IMR-90 (cell line): ENCODE measurements at places on chromosomes 5 and 9. TPM values are rescaled to one million over a fixed set of nuclear protein-coding genes. Genes with fewer than 3 reads are reported as not detected.
A peak's percentile ranks its signal among the peaks of the same experiment; 100 is the strongest.

DNA sequence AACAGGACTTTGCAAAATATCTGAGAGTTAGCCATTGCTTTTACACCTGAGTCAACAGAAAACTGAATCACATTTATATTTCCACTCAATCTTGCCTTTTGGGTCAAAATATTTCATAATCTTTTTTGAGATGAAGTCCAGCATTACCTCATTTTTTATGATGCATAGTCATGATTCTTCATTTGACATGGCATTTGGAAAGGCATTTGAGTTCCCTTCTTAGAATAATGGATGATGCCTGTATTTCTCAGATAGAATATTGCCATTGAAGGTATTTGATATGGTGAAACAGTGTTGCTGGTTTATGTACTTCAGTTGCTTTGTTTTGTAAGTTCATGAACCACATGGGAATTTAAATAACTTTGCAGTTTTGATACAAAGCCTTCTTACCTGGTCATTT lies 180.4 kb downstream of the PRR16 start:
- DNase-seq = no peak

- no peak for DNase-seq
Observed at GRCh38 chr5:2193542-2194235, 311.0 kb upstream of the IRX4 start.

GRCh38 chr5:53343187-53343586 lies 137.2 kb upstream of the FST start:
- peak; percentile 99 for DNase-seq

GRCh38 chr9:137205126-137206069 lies at the start of the genes NDOR1 and TMEM203:
TSS of gene NDOR1 (plus strand) at chr9:137205700. CDS start at chr9:137205778, 78 bp downstream.
TSS of gene TMEM203 (minus strand) at chr9:137205648. CDS start at chr9:137205414, 234 bp downstream.
- peak; percentile 77 for DNase-seq

DNA sequence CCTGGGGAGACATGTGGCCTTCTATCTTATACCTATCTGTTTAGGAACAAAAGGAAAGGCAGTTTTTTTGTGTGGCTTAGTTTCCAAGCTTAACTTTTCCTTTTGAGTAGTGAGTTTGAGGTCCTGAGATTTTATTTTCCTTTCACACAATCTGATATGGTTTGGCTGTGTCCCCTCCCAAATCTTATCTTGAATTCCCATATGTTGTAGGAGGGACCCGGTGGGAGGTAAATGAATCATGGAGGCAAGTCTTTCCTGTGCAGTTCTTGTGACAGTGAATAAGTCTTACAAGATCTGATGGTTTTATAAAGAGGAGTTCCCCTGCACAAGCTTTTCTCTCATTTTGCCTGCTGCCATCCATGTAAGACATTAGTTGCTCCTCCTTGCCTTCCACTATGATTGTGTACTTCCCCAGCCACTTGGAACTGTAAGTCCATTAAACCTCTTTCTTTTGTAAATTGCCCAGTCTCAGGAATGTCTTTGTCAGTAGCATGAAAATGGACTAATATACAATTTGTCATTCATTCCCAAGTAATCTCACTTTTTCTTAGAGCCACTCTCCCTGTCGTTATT lies 4.7 kb upstream of the CLTB start:
- DNase-seq = no peak

DNA sequence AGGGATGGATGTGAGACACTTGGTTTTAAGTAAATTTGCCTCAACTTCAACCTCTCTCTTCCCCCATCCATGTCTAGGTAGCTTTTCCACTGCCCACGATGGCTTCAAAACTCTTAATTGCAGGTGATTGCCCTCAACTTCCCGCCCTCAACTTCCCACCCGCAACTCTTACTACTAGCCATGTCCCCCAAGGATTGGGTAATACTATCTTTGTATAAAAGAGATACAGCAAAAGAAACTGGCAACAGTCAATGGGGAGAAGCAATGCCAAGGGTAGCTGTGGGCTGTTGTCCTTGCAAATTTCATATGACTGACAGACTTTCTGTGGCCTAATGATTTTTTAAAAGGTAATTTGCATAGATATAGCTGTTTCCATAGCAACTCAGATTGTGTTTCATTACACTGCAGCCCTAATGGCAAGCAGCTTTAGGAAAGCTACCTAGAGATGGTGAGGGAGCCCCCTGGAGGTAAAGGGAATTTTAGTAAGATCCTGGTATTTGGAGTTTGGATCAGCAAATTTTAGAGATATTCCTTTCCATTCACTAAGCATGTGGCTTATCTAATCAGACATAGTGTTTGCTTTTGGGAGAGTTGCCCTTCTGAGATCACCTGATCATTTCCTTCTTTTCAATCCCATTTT lies 421.5 kb upstream of the DAP start:
- DNase-seq = peak; percentile 47

DNA sequence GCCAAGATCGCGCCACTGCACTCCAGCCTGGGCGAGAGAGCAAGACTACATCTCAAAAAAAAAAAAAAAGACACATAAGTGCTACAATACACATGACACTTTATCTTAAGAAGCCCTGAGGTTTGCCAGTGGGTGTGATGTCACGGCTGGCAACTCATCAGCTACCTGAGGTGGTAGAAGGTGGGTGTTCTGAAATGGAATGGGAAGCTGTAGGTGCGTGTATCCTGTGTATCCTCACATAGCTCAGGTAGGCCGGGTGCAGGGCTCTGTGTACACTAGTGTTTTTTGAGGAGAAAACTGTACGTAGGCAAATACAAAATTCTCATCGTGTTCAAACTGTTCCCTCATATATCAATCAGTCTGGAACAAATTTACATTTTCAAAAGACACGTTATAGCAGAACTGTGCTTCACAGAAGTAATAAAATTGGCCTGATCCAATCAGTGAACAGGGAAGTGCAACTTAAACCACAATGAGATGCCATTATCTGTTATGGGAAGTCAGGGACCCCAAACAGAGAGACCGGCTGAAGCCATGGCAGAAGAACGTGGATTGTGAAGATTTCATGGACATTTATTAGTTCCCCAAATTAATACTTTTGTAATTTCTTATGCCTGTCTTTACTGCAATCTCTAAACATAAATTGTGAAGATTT lies 10.4 kb downstream of the BICD2 start:
- no peak for DNase-seq

GRCh38 chr5:141992349-141992963 lies 20.4 kb downstream of the GNPDA1 start:
- peak; percentile 62 for DNase-seq

Gene ZNF367
- 1.0 and 1.1 TPM in 2 replicates for polyA plus RNA-seq

GRCh38 chr9:126947529-126947928 lies 32.9 kb downstream of the RALGPS1 start:
- no peak for DNase-seq
